ENCODE measurements at places on chromosomes 6 and 20.

DNA sequence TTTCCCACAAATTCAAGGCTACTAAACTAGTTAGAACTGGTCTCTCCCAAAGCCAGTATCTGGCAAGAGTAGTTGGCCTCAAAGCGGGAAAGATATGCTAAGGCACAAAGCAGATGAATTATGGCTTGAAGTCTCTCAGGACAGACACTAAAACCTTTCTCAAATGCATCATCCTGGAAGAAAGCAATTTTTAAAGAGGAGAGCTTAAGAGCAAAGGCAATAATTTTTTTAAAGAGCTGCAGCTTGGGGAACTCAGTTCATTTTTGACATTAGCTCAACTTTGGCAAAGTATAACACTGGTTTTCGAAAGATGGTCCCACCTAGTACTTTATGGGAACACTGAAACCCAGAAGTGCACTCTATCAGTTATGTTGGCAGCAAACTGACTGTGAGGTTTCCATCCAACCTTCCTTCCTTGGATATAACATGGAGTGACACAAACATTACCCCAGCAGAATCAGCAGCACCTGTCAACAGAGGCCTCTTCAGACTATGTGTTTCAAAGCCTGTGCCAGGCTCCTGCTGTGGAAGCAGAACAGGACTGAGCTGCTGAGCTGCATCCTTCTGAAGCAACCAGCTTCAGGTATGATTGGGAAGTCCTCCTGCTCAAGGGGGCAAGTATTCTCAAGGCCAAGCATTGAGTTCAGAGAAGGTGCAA is 852.3 kb upstream of the HS3ST5 start:
- no peak for DNase-seq

GRCh38 chr6:36197739-36198221 is 1.2 kb downstream of the BRPF3 start:
- DNase-seq: no peak

- DNase-seq: peak; percentile 71
Observed at GRCh38 chr20:35463455-35464300, 8.3 kb downstream of the CEP250 start.

DNA sequence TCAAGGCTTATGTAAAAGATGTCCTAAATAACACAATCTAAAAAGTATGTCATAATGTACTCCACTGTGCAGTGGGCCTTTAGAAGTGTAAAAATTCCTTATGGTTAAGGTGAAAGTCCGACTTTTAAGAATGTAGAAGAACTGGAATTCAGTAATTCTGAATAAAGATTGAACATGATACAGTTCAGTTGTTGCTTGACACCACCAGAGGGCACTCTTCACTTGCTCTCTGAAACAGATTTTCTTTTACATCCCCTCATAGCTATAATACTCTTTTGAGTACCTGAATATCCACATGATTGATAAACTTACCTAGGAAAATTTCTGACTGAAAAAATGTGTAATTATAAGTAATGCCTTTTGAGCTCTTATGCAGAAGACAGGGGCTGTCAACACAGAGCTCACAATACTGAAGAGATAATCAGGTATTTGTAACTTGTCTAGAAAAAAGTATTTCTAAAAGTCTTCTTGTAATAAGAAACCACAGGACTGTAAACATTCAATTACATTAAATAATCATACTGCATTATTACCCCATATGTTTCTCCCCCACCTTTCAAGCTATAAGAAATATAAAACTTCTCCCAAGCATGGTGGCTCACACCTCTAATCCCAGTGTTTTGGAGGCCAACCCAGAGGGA is 92.1 kb downstream of the POPDC3 start:
- DNase-seq: peak; percentile 21

DNA sequence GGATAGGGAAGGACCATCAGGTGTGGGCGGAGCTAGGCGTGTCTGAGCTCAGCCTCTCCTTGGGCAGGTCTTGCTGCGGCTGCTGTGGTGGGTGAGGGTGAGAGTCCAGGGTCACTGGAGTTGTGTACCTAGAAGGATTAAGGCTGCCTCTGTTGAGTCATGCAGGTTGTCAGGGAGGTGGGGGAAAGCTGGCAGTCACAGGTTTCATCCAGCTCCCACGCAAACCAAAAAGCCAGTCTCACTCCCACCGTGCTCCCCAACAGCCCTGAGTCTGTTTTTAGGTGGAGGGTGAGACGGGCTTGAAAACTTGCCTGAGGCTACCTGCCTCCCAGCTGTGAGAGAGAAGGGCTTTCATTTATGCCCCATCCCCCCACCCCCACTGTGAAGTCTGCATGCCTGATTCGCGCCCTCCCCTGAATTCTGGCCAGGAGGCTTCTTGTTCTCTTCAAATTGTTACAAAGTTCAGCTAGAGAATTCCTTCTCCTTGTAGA is 161.5 kb downstream of the MYLK4 start:
- DNase-seq: no peak

GRCh38 chr6:9783567-9783966 is 631.3 kb downstream of the TFAP2A start:
- no peak for DNase-seq

- peak; percentile 97 for DNase-seq
Observed at GRCh38 chr6:150068720-150069648, at the start of gene ULBP3. ULBP3 (minus strand) TSS chr6:150069121; CDS start chr6:150069066, 55 bp downstream.

- no peak for DNase-seq
Observed at GRCh38 chr20:62820208-62820961, 3.5 kb downstream of the COL9A3 start.

DNA sequence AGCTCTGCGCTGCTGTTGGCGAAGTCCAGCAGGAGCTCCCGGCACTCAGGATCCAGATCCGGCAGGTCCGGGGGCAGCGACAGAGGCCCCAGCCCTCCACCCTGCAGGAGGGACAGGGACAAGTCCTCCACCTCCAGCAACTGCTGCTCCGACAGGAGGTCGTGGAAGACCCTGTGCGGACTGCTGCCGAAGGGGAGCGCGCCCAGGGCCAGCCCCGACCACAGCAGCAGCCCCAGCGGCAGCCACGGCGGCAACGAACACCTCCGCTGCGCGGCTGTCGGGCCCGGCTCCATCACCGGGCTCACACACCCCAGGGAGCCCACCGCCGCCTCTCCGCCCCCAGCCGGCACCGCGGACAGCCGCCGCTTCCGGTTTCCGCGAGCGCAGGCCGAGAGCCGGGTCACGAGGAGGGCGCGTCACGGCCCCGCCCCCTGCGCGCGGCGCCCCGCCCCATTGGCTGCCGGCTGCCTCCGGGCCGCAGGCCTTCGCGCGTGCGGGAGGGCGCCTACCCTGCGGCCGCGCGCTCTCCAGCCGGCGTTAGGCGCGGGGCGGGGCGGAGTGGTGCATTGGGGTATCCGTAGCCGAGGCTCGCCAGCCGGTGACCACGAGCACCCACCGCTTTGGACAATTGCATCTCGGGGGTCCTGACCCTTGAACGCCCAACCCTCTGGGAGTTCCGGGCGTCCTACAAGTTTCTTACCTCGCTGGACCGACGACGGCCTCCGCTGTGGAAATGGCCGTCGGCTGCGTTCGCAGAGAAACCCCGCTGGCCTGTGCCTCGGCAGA is at the start of gene OSTM1:
OSTM1 (minus strand) TSS at position 383 of the 786 bp plus-strand sequence; CDS start at position 293, 90 bp downstream.
- DNase-seq: peak; percentile 95

DNA sequence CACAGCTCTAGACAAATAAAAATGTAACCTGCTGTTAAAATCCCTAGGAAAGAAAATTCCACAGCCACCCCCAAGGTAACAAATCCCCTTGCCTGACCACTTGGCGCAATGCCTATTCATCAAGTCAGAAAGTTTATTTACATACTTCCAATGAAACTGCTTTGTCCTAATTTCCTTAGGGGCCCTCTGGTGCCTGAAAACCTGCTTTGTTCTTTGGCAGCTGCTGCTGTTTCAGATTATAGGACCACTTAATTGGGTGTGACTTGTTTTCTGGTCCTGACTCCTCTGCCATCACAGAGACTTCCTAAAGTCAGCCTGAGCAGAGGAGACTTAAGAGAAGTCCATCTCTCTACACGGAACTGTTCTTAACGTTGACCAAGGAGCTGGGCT is 323.6 kb downstream of the UBE3D start:
- no peak for DNase-seq
